ENCODE measurements at places on chromosomes 12 and 14.

DNA sequence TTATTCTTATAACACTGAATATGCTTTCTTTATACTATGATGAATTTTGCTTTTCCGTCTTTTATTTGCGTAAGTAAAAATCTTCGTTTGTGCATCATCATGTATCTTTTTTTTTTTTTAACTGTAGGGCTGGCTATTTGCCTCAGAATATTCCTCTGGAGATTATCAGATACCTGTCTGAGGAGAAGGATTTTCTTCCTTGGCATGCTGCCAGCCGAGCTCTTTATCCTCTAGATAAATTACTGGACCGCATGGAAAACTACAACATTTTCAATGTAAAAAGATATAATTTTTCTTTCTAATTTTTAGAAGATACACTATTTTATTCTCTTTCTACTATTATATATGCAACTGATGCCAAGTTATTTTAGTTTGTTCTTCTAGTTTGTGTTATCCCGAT, 346.6 kb downstream of the TRHDE start:
- no peak for DNase-seq

- DNase-seq, result no peak
Observed at GRCh38 chr14:38705220-38705619, 397.8 kb downstream of the SEC23A start.

DNA sequence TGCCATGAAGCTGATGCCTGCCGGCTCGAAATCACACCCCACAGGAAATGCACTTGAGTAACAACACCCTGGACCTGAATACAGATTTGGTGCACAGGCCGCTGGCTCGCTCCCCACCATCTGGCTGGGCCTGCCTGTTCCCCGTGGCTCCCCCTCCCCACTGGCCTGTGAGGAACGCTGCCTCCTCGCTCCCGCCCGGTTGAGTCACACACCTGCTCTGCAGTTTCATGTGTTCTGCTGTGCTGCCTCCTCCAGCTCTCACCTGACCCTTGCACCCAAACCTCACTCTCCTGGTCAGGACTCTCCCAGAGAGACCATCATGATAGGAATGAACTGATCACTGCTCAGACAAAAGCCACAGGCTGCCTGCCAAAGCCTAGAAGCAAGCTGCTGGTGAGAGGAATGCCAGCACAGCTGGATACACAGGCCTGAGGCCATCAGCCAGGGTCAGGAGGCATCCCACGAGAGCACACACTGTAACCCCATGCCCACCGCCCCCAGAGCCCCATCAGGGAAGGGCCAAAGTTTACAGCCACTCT, 3.8 kb upstream of the SIVA1 start:
- peak; percentile 27 for DNase-seq

- no peak for DNase-seq
Observed at GRCh38 chr12:26370098-26370497, 174.7 kb downstream of the SSPN start.

- DNase-seq, result no peak
Observed at GRCh38 chr14:93040443-93040842, 75.3 kb downstream of the ITPK1 start.

GRCh38 chr12:122147514-122148290, 26.3 kb downstream of the IL31 start:
- DNase-seq, result no peak

DNA sequence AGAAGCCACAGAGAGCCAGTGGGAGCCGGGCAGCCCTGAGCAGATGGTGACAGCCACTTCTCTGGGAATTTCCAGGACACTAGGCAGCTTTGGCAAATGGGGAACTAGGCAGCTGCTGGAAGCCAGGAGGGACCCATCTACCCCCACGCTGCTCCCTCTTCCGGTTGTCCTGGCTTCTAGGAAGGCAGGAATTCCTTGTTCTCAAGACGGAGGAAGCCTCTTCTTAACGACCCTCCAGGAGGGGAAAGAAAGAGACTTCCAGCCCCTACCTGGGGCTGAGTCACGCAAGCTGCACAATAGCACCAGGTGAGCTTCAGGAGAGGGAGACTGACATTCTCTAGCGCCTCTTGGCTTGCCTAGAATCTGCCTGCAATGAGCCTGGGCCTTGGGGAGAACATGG, 141.5 kb downstream of the ANO2 start:
- no peak for DNase-seq

- no peak for DNase-seq
Observed at GRCh38 chr14:61090432-61091216, 109.6 kb downstream of the SLC38A6 start.

GRCh38 chr12:23132357-23132756, 507.4 kb downstream of the ETNK1 start:
- no peak for DNase-seq

DNA sequence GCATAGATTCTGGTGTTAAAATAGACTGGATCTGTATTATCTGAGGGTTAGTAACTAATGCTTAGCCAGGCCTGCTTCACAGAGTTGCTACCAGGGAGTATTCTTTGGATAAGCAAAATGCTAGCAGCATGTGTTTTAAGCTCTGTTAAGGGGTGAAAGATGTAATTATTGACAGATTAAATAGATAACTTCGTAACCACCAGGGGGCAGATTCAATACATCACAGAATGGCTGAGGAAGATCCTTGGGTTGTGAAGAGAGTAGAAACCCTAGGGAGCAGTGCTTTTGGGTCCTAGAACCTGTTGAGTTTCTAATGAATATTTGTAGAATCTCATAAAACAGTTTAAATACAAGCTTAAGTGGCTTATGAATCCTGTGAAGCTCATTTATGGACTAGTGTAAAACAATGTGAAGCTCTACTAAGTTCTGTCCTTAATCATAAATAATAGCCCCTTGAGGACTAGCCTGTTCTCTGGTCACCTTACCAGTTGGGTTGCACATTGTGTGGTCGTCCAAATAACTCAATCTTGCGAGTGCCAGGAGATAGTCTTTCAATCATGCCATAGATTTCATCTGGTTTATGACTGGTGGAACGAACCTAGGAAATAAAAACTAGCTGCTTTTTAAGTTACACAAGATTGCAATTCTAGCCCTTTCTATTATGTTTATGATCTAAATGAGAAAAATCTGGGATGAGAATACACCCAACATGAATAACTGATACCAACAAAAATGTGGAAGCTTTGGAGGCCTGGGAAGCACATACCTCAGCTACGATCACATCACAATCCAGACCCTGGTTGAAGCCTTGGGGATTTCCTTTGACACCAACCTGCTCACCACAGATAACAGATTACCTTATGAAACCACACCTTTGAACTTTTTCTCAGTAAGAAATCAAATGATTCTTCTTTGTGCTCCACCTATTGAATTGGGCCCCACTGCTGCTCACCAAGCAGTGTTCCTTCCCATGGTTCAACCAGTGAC, 12.3 kb downstream of the METTL3 start:
- peak; percentile 63 for DNase-seq

GRCh38 chr12:62604871-62605270, 138.2 kb downstream of the MON2 start:
- DNase-seq, result no peak
